ENCODE measurements at places on chromosomes 11 and 22.

GRCh38 chr11:60887556-60887955 is 18.8 kb downstream of the PRPF19 start:
- no peak for DNase-seq

- no peak for DNase-seq
Observed at GRCh38 chr22:47401592-47401898, 639.1 kb downstream of the TBC1D22A start.

GRCh38 chr11:6559369-6559768 is 44.0 kb downstream of the RRP8 start:
- DNase-seq = no peak

DNA sequence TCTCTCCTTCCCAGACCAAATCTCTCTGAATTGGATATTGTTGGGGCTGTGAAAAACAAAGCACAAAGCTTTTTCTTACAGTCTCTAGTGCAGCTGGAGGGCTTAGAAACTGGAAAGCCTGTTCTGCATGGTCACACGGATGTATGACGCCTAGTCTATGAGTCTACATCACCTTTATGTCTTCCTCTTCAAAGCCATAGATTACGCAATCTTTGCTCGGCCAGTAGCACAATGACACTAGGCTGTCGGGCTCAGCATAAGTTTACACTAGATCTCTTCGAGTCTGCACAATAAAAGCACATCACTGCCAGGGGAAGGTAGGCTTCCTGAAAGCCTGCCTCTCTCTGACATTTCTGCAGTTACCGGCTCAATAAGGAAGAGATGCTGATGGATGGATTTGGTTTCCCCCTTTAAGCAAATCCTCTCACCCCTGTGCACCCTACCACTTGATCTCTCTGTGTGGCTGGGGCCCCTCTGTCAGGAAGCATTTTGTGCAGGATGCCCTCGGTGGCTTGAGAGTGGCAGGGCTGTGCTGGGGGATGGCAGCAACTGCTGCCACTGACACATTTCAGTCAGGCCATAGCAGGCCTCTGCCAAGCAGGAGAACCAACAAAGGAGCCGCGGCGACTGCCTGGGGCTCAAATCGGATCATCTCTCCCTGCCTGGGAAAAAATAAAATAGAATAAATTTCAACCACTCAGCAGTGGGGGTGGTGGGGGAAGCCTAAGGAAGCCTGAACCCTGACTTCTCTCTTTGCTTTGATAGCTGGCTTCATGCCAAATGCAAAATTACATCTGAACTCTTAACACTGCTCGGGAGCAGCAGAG is 1272.8 kb downstream of the LRRC4C start:
- no peak for DNase-seq

GRCh38 chr22:25979968-25980367 is 189.3 kb upstream of the SEZ6L start:
- DNase-seq = no peak

- DNase-seq = no peak
Observed at GRCh38 chr11:111603611-111604130, 1.4 kb downstream of the SIK2 start.

DNA sequence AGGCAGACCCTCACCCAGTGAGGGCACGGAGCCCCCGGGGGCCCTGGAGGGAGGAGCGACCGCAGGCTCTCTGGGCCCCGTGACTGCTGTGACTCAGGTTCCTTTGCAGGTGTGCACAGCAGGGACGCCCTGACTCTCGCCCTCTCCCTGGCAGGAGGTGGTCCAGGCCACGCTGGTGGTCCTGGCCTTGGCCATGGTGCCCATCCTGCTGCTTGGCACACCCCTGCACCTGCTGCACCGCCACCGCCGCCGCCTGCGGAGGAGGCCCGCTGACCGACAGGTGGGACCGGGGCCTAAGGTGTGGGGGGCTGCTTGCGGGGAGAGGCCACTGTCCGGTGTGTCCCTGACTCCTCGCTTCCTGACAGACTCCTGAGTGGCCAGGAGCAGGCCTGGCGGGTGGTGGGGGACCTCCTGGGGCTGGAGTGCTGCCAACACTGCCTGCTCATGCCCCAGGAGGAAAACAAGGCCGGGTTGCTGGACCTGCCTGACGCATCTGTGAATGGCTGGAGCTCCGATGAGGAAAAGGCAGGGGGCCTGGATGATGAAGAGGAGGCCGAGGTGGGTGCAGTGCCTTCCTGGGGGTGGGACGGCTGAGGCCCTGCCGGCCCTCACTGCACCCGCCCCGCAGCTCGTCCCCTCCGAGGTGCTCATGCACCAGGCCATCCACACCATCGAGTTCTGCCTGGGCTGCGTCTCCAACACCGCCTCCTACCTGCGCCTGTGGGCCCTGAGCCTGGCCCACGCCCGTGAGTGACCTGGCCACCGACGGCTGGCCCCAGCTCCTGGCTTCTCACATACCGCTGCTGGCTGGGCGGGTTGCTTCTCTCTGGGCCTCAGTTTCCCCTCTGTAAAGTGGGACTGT is 10.9 kb downstream of the TCIRG1 start:
- DNase-seq = no peak

- DNase-seq = no peak
Observed at GRCh38 chr11:4071325-4071724, 23.3 kb upstream of the RRM1 start.

- DNase-seq = no peak
Observed at GRCh38 chr11:126305699-126306098, 1.8 kb downstream of the DCPS start.

- no peak for DNase-seq
Observed at GRCh38 chr11:67629386-67630227, at the start of gene NUDT8. Gene NUDT8 (minus strand): TSS chr11:67629937. CDS start chr11:67629911, 26 bp downstream.

- DNase-seq = no peak
Observed at GRCh38 chr11:11993839-11994238, 14.6 kb downstream of the DKK3 start.

GRCh38 chr22:23820748-23821211 is 18.0 kb downstream of the DERL3 start:
- DNase-seq = no peak

- DNase-seq = no peak
Observed at GRCh38 chr22:34913826-34914225, 152.1 kb upstream of the ISX start.

DNA sequence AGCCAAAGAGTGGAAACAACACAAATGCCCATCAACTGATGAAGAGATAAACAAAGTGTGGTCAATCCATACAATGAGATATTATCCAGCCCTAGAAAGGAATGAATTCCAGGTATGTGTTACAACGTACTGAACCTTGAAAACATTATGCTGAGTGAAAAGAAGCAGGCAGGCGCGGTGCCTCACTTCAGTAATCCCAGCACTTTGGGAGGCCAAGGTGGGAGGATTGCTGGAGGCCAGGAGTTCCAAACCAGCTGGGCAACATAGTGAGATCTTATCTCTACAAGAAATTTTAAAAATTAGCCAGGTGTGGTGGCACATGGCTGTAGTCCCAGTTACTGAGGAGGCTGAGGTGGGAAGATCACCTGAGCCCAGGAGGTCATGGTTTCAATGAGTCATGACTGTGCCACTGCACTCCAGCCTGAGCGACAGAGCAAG is 24.6 kb upstream of the TESMIN start:
- DNase-seq = no peak

DNA sequence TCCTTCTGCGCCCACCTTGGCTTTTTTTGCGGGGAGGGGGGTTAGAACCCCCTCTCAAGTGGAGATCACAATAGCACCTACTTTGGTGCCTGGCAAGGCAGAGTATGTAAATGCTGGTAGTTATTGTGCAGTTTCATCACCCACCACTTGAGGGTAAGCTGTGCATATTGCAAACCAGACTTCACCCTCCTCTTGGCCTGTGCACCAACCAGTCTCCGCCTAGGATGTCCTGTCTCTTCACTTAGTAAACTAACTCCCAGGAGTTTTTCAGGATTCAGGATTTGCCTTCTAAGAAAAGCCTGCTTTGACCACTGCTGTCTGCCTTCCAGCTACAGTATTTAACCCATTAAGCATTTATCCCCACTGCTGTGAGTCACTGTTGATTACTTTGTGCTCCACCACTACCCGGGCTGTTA is 2.0 kb upstream of the UBXN1 start:
- peak; percentile 72 for DNase-seq

GRCh38 chr11:31943056-31943780 is 132.1 kb upstream of the PAX6 start:
- DNase-seq = no peak

- DNase-seq = no peak
Observed at GRCh38 chr11:100769617-100770016, 82.5 kb downstream of the ARHGAP42 start.

DNA sequence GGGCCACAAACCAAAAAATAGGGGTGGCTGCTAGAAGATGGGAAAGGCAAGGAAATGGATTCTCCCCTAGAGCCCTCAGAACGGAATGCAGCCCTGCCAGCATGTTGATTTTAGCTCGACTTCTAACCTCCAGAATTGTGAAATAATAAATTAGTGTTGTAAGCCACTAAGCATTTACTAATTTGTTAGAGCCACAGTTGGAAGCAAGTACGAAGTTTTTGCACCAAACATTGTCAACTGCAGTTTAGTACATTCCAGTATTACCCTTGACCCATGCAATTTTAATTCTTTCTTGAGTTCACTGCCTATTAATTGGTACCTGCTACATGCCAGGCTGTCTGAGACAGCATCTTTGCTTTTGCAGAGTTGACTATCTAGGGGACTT is 32.2 kb downstream of the PARVA start:
- DNase-seq = no peak

DNA sequence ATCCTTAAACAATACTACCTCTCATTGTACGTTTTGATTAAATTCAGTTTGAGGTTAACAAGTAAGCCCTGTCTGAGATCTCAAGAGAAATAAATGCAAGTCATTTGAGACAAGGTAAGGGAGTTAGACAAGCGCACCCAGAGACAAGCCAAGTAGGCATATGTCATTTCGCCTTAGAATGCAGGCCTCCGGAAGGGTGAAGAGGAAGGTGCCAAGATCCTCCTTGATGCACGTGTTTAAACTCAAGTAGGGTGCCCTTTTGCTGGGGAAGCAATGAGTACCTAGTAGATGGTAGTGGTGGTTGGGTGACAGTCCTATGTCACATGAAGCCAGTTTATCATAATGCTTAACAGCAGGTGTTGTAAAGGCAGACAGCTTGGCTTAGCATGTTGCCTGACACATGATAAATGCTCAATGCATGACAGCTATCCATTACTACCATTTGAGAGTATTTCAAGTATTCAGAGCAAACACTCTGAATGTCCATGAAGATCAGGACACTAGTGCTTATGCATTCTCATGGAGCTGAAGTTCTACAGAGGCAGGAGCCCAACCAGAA is 415.9 kb downstream of the TMEM135 start:
- no peak for DNase-seq

DNA sequence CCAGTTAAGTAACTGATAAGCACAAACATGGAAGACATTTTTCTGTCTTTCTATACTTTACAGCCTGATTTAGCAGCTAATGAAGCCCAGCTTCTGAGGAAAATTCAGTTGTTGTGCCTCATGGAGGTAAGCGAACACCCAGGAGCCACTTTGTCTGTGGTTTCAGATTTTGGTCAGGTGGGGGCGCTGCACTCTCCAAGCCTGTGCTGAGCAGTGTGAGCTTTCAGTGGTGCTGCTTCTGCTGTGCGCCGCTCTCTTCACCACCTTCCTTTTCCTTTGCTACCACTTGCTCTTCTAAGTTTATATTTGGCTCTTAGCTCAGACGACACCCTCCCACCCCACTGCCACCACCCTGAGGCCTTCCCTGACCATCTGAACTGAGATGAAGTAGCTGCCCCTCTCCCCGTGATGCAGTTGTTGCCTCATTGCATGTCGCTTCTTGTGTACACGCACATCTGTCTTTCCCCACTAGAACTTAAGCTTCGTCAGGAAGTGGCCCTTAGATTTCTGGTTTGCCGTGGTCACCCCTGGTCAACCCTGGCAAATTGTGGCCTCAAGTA is 14.0 kb downstream of the PSMD13 start:
- no peak for DNase-seq

DNA sequence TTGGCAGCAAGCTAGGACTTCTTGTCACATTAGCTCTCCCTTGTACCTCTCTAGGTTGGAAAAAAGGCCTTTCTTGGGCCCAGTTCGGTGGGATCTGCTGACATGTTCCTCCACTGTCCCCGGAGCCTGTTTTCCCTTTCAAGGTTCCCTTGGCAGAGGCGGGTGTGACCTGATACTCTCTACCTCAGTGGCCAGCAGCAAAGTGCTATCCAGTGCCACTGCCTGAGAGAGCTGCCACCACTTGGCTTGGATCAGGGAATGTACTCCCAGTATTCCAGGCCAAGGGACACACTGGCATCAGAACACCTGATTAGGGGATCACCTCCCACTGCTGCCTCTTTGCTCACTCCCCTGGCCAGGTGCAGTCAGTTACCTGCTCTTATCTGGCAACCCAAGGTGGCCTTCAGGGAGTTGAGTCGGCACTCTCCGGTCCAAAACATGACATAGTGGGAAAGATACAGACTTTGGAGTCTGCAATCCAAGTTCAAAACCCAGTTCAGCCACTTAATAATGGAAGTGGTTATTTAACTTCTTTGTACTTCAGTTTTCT is 17.8 kb upstream of the NAV2 start:
- no peak for DNase-seq

DNA sequence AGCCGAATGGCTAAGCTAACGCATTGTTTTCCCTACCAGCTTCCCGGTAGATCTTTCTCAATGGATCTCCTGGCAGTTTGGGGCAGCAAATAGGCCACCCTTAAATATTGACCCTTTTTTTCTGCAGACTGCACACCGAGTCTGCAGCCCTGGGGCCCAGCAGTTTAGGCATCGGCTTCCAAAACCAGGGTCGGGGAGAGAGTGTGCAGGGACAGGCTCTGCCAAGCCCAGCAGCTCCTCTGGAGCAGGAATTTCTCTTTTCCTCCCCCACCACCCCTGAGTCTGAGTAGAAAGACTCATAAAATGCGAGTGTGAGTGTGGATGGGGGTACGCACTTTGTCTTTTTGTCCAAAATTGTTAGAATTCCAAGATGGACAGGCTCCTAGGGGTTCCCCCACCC is 113.2 kb downstream of the FEZ1 start:
- no peak for DNase-seq

DNA sequence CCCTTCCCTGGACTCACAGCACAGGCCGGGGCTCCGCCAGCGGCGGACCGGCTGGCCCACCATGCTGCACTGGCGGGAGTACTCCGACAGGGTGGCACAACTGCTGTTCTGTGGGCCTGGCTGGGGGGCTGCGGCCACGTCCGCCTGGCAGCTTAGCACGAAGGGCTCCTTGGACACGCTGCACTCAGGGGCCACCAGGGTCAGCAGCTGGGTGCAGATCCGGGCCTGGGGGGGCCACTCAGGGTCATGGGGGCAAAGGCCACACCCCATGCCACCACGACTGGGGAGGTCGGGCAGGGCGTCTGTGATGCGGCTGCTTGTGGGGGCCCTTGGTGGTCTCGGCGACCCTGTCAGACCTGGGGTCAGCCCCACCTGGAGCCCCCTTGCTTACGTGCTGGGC is 6.0 kb downstream of the MUC6 start:
- no peak for DNase-seq

GRCh38 chr11:65781152-65781961 is 581 bp upstream of the AP5B1 start:
- no peak for DNase-seq

- DNase-seq = no peak
Observed at GRCh38 chr22:29004647-29005371, 56.8 kb downstream of the C22orf31 start.

Measured in AG04450 (cell line).